ENCODE measurements at places on chromosomes 11 and 22.
A peak's percentile ranks its signal among the peaks of the same experiment; 100 is the strongest.

GRCh38 chr11:72446929-72447769 lies 12.8 kb upstream of the CLPB start:
- DNase-seq = no peak

- DNase-seq = no peak
These were observed 30.0 kb upstream of the MUC5B start for GRCh38 chr11:1192741-1193325.

DNA sequence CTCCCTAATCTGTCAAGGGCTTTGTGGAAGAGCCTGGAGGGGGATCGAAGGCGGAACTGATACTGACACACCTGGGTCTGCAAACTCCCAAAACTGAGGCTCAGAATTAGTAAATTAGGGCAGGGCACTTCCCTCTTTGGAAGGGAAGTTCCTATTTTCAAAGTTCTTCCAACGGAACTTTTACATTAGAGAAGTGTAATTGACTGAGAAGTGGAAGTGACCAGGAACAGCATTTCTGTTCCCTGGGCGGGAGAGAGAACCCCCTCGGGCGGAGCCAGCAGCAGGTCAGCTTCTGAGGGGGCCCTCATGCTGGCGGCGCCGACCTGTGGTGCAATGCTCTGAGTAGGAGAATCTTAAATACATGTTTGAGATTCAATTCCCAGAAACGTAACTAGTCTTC lies 1.1 kb upstream of the CBL start:
- no peak for DNase-seq

DNA sequence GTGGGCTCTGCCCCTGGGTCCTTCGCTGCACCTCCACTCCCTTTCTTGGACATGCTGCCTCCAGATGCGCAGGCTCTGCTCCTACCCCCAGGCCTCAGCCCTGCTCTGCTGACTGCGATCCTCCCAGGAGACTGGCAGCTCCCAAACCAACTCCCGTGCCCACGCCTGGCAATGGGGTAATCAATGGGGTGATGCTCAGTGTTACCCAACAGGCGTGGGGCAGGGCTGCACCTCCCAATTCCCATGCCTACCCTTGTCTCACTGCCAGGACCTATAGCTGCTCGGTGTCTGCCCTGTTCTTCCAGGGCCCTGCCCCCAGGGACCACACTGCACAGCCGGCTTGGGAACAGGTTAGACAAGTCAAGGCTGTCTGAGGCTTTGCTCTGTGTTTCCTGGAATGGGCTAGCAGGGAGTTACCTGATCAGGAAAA lies at the start of gene ALDH3B2:
TSS of gene ALDH3B2 (minus strand) at position 182 of the 430 bp plus-strand sequence. CDS start 7,688 bp downstream, outside the sequence.
- no peak for DNase-seq

DNA sequence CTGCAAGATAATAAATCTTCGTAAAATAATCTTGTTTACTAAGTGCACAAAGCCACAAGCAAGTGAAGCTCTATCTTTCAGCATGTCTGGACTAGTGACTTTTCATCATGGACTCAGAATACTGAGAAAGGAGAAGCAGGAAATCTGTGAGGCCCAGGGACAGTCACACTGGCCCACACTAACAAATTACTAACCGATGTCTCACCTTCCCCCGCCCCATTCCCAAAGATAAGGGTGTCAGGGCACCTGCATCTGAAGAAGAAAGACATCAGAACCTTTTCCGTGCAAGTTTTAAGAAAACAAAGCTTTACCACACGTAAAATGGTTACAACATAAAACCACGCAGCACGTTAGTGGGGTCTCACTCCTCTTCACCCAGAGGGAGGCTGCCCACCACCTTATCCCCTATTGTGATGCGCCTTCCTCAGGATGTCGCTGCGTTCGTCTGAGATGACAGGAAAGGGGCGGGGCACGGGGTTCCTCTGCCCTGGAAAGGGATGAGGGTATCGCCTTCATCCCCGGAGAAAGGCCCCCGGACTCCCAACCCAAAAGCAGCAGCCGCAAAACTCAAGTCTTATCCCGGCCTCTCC lies 616 bp downstream of the BTBD10 start:
- peak; percentile 53 for DNase-seq

DNA sequence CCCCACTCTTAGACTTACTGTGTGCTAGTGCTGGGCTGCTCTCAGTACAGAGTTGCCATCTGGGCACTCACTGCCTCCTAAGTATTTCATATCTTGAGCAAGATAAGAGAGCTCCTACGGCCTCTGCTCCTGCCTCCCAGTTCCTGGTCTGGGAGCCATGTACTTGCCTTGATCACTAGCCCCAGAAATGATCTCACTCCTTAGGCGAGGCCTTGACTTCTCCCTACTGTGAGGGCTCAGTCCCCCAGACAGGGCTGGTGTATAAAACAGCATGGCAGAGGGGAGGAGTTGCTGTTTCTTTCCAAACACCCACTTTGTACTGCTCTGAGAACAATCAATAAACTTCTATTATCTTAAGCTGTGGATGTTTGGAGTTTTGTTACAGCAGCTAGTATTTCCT lies 47.4 kb upstream of the TP53I11 start:
- no peak for DNase-seq

GRCh38 chr11:73381589-73381988 lies 5.4 kb downstream of the RELT start:
- no peak for DNase-seq

GRCh38 chr11:76041208-76041607 lies 165.1 kb downstream of the WNT11 start:
- DNase-seq = no peak

- DNase-seq = no peak
These were observed 66.8 kb upstream of the E2F8 start for GRCh38 chr11:19307498-19307897.

DNA sequence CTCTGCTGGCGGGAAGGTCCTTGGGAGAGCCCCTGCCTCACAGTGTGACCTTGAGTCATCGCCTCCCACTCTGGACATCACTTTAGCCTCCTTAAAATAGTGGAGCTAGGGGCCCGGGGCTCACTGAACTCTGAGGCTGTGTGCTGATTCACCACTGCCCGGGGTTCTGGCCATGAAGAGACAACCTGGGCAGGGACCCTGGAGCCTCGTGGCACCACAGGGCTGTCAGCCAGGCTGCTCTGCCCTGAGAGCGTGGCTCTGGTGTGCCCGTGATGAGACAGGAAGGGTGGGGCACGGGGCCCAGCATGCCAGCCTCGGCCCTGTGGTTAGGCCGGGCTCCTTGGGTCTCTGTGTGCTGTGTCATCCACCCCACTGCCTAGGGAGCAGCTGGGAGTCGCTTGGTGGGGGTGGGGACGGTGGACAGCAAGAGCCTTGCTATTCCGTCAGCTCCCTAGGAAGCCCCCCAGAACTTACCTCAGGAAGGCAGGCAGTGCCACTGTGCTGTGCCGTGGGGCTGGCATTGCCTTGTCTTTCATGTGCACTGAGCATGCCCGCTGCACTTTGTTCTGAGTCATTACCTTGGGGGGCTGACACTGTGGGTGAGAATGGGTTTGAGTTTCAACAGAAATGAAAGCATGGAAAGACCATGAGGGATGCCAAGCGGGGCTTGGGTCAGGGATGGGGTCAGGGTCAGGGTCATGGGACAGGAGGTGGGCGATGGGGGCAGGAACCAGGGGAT lies 31.7 kb downstream of the TPCN2 start:
- no peak for DNase-seq
